Kidney glomerular epithelial cell (primary cell): ENCODE measurements at places on chromosomes 1 and 21.
A peak's percentile ranks its signal among the peaks of the same experiment; 100 is the strongest.

GRCh38 chr1:161740921-161741320 lies 8.7 kb upstream of the DUSP12 start:
- no peak for DNase-seq

GRCh38 chr21:27164208-27165177 lies 197.6 kb upstream of the ADAMTS5 start:
- DNase-seq = no peak

- no peak for DNase-seq
Measured at GRCh38 chr1:181714428-181714827, 231.1 kb downstream of the CACNA1E start.

- DNase-seq = no peak
Measured at GRCh38 chr1:54884768-54885167, 2.2 kb downstream of the DHCR24 start.

- peak; percentile 93 for DNase-seq
Measured at GRCh38 chr1:243926803-243927245, 76.8 kb upstream of the AKT3 start.

- peak; percentile 83 for DNase-seq
Measured at GRCh38 chr1:24294716-24295371, 24.3 kb upstream of the GRHL3 start.

GRCh38 chr1:31507676-31508530 lies 68.4 kb upstream of the TINAGL1 start:
- DNase-seq = no peak

- DNase-seq = peak; percentile 4
Measured at GRCh38 chr1:77825131-77825709, 45.8 kb downstream of the MIGA1 start.

DNA sequence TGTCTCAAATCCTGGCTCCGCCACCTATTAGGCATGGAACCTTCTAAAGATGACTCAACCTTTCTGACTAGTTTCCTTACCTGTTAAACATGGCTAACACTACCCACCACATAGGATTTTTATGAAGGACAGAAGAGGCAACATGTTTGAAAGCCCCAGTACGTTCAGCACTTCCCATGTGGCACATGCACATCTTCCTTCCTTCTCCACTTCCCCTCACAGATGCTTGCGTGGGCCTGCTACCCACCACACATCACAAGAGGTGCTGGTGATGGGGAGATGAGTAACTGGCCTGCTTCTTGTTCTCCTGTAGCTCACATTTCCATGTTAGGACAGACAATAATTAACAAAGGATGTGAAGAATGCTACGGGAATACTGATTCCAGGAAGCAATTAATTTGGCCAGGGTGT lies 7.1 kb downstream of the ZBTB21 start:
- DNase-seq = peak; percentile 2

GRCh38 chr21:45290948-45291612 lies 3.4 kb upstream of the POFUT2 start:
- DNase-seq = no peak

DNA sequence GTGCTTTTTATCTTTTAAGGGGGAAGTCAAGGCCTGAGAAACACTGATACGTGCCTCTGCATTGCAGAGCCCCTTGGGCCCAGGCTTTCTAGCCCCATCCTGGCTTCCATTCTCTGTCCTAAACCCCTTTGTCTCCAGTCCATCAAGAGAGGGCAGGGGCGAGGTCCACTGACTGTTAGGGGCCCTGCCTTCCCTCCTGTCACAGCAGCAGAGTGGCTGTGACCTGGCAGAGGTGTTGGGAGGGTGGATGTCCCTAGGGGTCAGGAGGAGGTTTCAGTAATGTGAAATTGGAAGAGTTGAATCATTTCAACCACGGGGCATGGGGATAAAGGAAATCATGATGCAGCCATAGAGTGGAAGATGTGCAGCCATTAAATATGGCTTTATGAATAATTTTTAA lies 24.0 kb downstream of the SOX13 start:
- DNase-seq = no peak

GRCh38 chr1:173043253-173043652 lies 7.5 kb downstream of the TNFSF18 start:
- DNase-seq = peak; percentile 72

- no peak for DNase-seq
Measured at GRCh38 chr1:32388641-32389040, 5.6 kb downstream of the BSDC1 start.

- no peak for DNase-seq
Measured at GRCh38 chr1:53945183-53945432, 391 bp downstream of the IFT25 start.

- no peak for DNase-seq
Measured at GRCh38 chr1:213982672-213983492, 4.9 kb upstream of the PROX1 start.
